Upper lobe of right lung (tissue), 1 donor: ENCODE measurements at places on chromosomes 11 and 22. TPM values are rescaled to one million over a fixed set of nuclear protein-coding genes. Genes with fewer than 3 reads are reported as not detected.

DNA sequence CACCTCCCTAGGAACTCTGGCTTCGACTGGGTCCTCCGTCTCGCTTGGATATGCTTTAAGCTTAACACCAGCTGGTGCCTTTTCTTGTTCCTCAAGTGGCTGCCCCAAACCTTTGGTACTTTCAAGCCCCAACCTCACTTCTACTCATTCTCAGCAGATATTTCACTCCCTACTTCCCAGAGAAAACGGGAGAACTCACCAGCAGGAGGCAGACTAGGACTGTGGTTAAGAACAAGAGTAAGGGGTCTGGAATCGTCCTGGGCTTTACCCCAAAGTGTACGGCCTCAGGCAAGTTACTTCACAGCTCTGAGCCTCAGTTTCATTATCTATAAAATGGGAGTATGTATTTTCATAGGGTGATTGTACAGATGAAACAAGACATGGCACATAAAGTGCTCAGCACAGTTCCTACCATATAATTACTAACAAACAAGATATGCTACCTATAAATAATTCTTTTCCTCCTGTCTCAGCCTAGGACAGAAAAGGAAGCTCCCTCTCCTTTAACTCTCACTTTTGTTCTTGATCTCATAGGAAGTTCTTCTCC, 37.8 kb downstream of the PAMR1 start:
- H3K36me3 ChIP-seq, result no peaks in the 10 kb centered on the region
- H3K27me3 ChIP-seq, result peaks cover 7% of the 10 kb centered on the region
- no peak overlapping the region for H3K27ac ChIP-seq

GRCh38 chr11:93662175-93662570, 691 bp downstream of the CEP295 start:
- H3K27me3 ChIP-seq, result no peaks in the 10 kb centered on the region
- peak overlapping the region; percentile 78 for H3K27ac ChIP-seq
- H3K36me3 ChIP-seq, result peaks cover 5% of the 10 kb centered on the region
- H3K4me3 ChIP-seq, result peak overlapping the region; percentile 93
- peaks cover 12% of the 10 kb centered on the region for H3K4me1 ChIP-seq

GRCh38 chr22:24367841-24368240, 59.6 kb upstream of the ADORA2A start:
- H3K27me3 ChIP-seq, result no peaks in the 10 kb centered on the region
- peaks cover 94% of the 10 kb centered on the region for H3K36me3 ChIP-seq
- DNase-seq, result no peak

DNA sequence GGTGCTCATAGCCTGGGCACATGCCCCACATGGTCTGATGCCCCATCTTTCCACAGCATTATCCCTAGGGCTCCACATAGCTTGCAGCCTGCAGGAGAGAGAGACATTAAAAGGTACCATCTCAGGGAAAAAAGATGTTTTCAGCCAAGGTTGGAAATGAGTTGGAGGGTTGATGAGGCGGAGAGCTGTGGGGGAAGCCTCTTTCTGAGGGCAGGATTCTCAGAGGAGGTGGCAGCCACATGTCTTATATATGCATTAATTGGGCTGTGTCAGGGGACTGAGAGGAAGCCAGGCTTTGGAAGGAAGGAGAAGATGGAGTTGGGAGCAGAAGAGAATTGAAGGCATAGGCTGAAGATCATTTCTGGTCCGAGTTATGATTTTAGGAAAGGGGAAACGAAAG, 57.8 kb downstream of the CEP164 start:
- H3K4me3 ChIP-seq, result no peak overlapping the region
- no peaks in the 10 kb centered on the region for H3K4me1 ChIP-seq
- H3K27me3 ChIP-seq, result no peaks in the 10 kb centered on the region
- H3K36me3 ChIP-seq, result peaks cover 65% of the 10 kb centered on the region
- no peak for DNase-seq

DNA sequence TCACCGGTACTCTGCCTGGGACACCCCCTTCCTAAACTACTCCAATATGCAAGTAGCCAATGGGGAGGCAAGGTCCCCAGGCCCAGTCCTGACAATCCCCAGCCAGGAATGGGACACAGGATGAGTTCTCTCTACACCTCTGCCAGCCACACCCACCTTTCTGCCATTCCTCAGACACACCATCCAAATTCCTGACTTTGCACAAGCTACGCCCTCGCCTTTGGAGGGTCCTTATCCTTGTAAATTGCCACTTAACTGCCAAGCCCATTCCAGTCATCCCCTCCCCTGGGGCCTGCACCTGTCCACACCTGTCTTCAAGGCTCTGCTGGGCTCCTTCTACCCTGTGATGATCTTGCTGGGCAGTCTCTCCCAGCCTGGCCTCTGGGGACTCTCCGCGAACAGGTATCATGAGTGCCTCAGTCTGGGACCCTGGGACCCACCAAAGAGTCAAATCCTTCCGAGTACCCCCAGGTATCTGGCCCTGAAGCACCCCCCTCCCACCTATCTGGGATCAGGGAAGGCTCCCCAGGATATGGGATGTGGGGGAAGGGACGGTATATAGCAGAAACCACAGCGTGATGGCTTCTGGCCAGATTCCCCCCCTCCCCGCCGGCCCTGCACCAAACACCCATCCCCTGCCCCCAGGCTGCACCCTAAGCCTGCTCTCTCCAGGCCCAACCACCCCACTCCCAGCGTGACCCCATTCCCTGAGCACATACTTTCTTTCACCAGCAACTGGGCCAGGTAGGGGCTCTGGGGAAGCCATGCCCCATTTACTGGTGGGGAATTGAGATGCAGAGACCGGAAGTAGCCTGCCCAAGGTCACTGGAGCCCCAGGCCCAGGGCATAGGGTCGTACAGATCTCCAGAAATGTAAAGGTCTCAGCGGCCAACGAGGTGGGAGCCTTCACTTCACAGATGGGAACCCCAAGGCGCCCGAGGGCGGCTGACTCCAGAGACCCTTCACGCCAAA, 806 bp downstream of the ARAP1 start:
- H3K4me1 ChIP-seq, result peaks cover 23% of the 10 kb centered on the region
- peaks cover 9% of the 10 kb centered on the region for H3K36me3 ChIP-seq
- H3K4me3 ChIP-seq, result peak overlapping the region; percentile 80
- peak overlapping the region; percentile 79 for H3K27ac ChIP-seq
- H3K27me3 ChIP-seq, result no peaks in the 10 kb centered on the region

DNA sequence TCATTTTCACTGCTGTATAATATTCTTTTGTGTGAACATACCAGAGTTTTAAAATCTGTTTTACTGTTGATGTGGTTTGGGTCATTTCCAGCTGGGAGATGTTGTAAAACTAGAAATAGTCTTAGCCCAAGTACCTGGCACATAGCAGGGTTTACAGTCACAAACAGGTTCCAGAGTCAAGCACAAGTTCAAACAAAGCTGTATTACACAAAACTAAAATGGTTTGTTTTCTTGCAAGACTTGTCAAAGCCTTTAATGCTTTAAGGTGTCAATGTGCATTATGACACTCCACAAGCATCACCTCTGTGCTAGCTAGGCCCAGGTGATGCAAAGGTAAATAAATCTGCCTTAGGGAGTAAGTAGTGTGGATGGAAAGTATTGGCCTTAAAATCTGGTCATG, 379.1 kb downstream of the MN1 start:
- no peaks in the 10 kb centered on the region for H3K36me3 ChIP-seq
- no peaks in the 10 kb centered on the region for H3K27me3 ChIP-seq
- no peak overlapping the region for H3K27ac ChIP-seq
- DNase-seq, result no peak
- H3K4me3 ChIP-seq, result no peak overlapping the region

DNA sequence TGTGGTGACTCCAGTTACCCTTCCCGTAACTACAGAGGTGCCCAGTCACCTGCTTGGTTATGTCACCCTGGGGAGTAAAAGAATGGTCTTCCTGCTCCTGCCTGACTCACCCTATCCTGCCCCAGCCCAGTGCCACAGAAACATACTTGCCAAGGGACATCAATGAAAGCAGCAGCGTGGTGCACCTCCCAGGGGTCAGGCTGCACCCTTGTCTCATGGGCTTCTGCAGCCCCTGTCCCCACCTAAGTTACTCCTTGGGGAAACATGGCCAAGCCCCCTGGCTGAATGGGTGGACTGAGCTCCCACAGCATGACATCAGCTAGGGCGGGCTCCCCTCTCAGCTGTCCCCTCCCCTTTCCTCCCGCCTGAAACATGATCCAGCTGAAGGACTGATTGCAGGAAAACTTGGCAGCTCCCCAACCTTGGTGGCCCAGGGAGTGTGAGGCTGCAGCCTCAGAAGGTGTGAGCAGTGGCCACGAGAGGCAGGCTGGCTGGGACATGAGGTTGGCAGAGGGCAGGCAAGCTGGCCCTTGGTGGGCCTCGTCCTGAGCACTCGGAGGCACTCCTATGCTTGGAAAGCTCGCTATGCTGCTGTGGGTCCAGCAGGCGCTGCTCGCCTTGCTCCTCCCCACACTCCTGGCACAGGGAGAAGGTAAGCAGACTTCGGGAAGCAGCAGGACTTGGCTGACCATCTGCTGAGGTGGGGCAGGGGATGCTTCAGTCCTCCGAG, at the start of gene HTR3A:
Gene HTR3A, plus strand, starts transcription at position 368 of the 730 bp plus-strand sequence. Its CDS starts 218 bp downstream, at position 586.
- H3K4me1 ChIP-seq, result peaks cover 7% of the 10 kb centered on the region
- no peak within 1 kb of the TSS for H3K27ac ChIP-seq
- no peak within 1 kb of the TSS for H3K4me3 ChIP-seq
- no peaks in the 10 kb centered on the region for H3K36me3 ChIP-seq

DNA sequence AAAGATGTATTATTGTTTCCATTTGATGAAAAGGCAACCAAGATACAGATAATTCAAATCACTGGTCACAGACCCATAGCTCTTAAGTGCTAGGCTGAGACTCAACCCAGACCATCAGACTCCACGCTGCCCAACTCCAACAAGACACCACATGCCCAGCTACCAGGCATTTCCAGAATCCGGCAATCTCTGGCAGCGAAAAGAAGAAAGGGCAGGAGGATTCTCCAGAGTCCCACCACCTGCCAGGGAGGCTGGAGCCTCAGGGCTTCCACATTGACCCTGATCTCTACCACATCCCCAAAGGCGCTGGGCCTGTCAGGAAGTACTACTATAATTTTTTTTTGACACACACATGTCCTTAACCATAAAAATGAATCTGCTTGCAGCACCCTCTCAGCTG, 61.4 kb upstream of the ARFGAP3 start:
- peaks cover 46% of the 10 kb centered on the region for H3K4me1 ChIP-seq
- H3K27ac ChIP-seq, result no peak overlapping the region
- no peaks in the 10 kb centered on the region for H3K27me3 ChIP-seq
- no peaks in the 10 kb centered on the region for H3K36me3 ChIP-seq
- H3K4me3 ChIP-seq, result no peak overlapping the region

GRCh38 chr11:124402326-124402922, 3.6 kb upstream of the OR8B3 start:
- H3K4me3 ChIP-seq, result no peak overlapping the region
- no peaks in the 10 kb centered on the region for H3K36me3 ChIP-seq
- no peaks in the 10 kb centered on the region for H3K4me1 ChIP-seq
- no peaks in the 10 kb centered on the region for H3K27me3 ChIP-seq
- no peak for DNase-seq

GRCh38 chr11:72203163-72203562, 11.2 kb downstream of the FOLR1 start:
- no peaks in the 10 kb centered on the region for H3K4me1 ChIP-seq
- no peaks in the 10 kb centered on the region for H3K36me3 ChIP-seq
- no peak for DNase-seq

DNA sequence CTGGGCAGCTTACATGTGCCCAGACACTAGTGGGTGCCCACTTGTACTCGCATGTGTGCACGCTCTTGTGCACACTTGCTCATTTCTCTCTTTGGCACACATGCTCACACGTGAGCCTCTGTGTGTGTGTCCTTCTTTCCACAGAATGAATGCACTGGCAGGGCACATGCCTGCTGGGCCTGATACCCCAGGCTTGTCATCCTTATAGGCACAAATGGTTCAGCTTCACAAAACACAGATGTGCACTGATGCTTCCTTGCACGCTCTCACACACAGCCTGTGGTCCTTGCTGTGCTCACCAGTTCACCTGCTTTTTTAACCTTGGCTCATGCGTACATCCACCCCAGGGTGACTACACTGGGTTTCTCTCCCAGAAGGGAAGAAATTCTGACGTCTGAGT, 174.8 kb downstream of the BUD13 start:
- H3K4me3 ChIP-seq, result no peak overlapping the region
- no peaks in the 10 kb centered on the region for H3K4me1 ChIP-seq
- no peak overlapping the region for H3K27ac ChIP-seq

DNA sequence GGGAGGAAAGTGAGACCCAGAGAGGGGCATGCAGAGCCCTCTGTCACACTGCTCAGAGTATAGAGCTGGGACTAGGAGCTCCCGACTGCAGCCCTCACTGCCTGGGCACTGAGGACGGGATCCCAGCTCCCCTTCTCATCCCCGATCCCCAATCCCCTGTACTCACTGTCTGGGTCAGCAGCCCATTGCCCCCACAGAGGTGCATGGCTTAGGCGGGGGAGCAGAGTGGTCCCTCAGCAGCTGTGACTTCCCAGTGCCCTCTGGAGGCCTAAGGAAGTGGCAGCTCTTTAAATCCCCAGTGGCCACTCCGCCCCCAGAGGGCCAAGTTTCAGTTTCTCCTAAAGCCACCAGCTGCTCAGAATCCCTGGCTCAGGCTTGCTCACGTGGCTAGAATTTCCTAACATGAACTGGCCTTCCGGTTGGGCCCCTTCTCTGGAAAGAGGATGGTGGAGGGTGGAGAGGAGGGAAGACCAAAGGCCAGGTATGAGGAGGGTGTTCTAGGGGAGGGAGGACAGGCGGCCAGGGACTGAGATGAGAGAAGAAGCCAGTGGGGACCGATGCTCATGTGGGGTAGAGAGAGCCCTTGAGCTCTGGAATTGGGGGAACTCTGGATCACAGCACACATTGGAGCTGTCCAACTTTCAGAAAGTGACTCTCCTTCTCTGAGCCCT, at the start of gene BATF2:
Gene BATF2, minus strand, starts transcription at position 262 of the 671 bp plus-strand sequence. Its CDS starts 57 bp downstream, at position 205.
- DNase-seq, result peak; percentile 90
- H3K4me1 ChIP-seq, result peaks cover 21% of the 10 kb centered on the region
- H3K36me3 ChIP-seq, result no peaks in the 10 kb centered on the region
- H3K27me3 ChIP-seq, result no peaks in the 10 kb centered on the region
- H3K27ac ChIP-seq, result peak within 1 kb of the TSS; percentile 71

GRCh38 chr11:129937592-129938238, 42.3 kb upstream of the NFRKB start:
- no peaks in the 10 kb centered on the region for H3K27me3 ChIP-seq
- no peak for DNase-seq
- no peak overlapping the region for H3K27ac ChIP-seq
- no peak overlapping the region for H3K4me3 ChIP-seq
- H3K36me3 ChIP-seq, result peaks cover 11% of the 10 kb centered on the region

B4GALNT4 gene
- 1.9 TPM for total RNA-seq

TENM4 gene
- 4.3 TPM for total RNA-seq

KCNE3 gene
- 20.9 TPM for total RNA-seq

TTC38 gene
- 26.3 TPM for total RNA-seq

PHF21B gene
- 0.12 TPM for total RNA-seq

ANKK1 gene
- not detected for total RNA-seq

APOL5 gene
- not detected for total RNA-seq

SYT9 gene
- 0.14 TPM for total RNA-seq

PARVG gene
- total RNA-seq, result 65.9 TPM

GPR83 gene
- 0.12 TPM for total RNA-seq

CCDC87 gene
- 0.26 TPM for total RNA-seq

TCN1 gene
- not detected for total RNA-seq

STX3 gene
- total RNA-seq, result 75.1 TPM

APOA1 gene
- 5.4 TPM for total RNA-seq

ANO3 gene
- 1.2 TPM for total RNA-seq

TBCEL gene
- 41.1 TPM for total RNA-seq
